HFF-Myc (cell line): ENCODE measurements at places on chromosomes 13 and 19.
A peak's percentile ranks its signal among the peaks of the same experiment; 100 is the strongest.

DNA sequence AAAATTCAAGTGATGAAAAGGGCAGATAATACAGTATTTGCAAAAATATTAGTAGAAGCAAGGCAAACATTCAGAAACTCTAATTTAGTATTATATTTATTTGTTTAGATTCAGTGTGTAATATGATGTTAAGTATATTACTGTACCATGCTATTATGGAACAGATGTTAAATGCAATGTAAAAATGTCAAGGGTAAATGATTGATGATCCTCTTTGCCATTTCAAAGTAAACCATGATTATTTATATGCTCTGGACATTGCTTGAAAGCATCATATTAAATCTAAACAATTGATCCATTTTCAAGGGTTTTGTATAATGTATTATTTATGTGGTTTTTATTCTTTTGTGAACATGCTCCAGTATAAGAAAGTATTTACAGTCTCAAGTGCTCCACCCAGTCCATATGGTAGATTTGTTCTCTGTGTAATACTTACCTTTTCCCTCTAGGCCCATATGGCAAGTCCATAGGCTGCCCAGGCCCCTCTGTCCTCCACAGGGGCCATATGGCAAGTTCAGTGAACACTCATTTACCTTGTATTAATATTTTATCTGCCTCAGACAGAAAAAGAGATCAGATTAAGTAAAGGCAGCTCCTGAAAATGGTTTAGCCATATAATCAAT is 353.5 kb downstream of the DACH1 start:
- DNase-seq, result no peak

DNA sequence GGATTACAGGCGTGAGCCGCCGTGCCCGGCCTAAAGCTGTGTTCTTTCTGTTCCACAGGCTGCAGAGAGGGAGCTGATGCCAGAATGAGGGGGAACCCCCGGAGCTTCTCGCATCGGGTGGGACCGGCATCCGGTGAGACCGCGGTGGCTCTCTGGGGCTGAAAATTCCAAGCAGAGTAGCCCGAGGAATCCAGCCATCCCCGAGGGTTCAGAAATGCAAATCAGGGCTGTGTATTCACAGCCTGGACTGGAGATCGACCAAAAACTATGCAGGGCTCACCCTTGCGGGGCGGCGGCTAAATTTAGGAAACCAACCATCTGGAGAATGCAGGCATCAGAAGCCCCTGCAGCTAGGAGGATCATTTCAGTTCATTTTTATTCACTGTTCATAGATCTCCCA is 99.2 kb downstream of the GNG7 start:
- no peak for DNase-seq

DNA sequence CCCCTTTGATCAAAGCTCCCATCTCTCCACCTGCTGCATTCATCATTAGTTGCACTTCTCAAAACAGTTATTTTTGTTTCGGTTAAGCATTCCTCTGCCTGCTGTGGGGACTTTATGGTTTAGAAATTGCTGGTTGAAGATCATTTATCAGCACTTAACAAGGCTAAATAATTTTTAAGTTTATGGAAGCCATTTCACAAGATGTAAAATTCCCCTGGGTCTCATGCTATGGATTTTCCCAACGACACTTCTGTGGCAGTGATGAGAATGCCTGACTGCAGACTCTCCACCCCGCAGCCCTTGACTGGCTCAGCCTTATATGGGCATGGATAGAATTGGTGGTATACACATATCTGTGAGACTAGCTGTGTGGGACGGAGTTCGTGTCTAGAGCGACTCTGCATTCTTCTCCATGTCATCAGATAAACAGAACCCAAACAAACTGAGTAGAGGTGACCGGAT is 52.8 kb downstream of the COL4A2 start:
- no peak for DNase-seq

DNA sequence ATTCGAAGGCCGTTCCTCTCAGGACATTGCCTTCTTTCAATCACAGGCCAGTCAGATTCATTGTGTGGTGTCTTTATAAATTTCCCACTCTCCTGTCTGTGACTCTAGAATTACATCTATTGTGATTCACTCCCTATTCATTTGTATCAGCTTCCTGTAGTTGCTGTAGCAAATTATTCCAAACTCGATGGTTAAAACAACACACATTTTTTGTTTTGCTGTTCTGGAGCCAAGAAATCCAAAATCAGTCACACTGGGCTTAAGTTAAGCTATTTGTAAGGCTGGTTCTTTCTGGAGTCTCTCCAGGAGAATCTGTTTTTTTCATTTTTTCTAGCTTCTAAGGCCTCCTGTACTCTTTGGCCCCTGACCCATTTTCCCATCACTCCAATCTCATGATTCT is 1487.0 kb upstream of the SLC10A2 start:
- DNase-seq, result no peak

GRCh38 chr19:32359581-32359980 is 14.2 kb downstream of the ZNF507 start:
- no peak for DNase-seq

DNA sequence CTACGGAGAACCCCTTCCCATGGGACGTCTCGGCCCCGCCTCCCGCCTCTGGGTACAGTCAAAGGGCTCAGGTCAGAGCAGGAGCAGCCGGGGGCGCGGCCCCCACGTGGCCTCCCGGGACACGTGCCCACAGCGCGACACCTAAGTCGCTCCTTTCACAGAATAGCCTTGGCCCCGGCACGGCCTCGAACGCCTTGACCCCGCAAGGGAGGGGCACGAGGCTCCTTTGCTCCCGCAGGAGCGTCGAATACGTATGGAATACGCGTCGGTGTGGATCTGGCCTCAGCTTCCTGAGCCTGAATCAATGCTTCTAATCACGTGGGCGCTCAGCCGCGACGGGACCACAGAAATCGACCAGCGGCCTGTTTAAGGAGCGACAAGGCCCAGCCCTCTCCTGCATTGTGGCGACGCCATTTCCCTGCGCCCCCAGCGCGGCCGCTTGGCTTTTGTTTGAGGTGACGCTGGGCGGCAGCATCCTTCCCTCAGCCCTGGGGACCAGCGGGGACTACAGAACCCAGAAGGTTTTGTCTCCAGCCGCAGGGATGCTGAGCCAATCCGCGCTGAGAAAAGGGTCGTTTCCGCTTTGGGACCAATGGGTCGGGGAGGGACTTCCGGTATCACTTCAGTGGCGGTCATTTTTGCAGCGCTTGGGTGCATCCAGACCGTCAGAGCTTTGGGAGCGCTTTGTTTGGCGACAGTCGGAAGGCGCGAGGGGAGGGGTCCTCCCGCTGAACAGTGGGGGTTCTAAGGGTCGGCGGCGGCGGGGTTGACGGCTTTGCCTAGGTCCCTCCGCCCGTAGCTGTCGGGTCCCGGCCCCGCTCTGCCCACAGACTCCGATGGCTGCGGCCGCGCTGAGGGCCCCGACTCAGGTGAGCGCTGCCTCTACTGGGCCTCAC is at the start of gene ZIK1:
ZIK1 (plus strand) TSS at position 625 of the 896 bp plus-strand sequence; CDS start at position 837, 212 bp downstream.
- DNase-seq, result peak; percentile 49
